ENCODE measurements at places on chromosomes 6 and 20. TPM values are rescaled to one million over a fixed set of nuclear protein-coding genes. Genes with fewer than 3 reads are reported as not detected.
A peak's percentile ranks its signal among the peaks of the same experiment; 100 is the strongest.

The SKIC2 gene
- 48.8 TPM for polyA plus RNA-seq

The CDH4 gene
- polyA plus RNA-seq = 0.04 TPM

The ME1 gene
- polyA plus RNA-seq = 23.4 TPM

The SSTR4 gene
- polyA plus RNA-seq = 0.06 TPM

The IL17F gene
- polyA plus RNA-seq = not detected

DNA sequence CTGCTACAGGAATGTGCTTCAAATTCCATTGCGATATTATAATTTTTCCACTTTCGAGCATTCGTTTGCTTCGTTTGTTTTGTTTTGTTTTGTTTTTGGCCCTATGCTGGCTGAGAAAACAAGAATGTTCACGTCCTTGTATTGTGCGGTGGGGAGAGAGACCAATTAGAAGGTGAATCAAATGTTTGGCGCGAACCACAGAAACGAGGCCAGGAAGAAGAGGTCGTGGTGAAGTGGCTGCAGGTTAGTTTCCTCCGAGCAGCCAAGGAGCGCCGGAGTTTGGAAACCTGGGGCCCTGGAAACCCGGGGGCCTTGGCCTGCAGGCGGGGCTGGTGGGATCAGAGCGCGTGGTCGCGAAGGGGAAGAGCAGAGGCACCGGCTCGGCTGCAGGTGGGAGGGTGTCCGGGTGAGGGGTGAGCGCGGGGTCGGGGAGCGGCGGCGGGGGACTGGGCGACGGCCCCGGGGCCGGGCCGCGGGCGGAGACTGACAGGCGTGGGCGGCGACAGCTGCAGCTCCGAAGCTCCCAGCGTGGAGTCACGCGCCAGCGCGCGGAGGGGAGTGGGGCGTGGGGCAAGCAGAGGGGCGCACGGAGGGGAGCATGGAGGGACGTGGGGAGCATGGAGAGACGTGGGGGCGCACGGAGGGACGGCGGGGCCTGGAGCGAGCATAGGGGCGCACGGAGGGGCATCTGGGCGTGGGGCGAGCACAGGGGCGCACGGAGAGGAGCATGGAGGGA lies 141.5 kb upstream of the PDE10A start:
- DNase-seq = no peak

- DNase-seq = no peak
Observed at GRCh38 chr20:6888736-6889395, 121.4 kb downstream of the BMP2 start.

DNA sequence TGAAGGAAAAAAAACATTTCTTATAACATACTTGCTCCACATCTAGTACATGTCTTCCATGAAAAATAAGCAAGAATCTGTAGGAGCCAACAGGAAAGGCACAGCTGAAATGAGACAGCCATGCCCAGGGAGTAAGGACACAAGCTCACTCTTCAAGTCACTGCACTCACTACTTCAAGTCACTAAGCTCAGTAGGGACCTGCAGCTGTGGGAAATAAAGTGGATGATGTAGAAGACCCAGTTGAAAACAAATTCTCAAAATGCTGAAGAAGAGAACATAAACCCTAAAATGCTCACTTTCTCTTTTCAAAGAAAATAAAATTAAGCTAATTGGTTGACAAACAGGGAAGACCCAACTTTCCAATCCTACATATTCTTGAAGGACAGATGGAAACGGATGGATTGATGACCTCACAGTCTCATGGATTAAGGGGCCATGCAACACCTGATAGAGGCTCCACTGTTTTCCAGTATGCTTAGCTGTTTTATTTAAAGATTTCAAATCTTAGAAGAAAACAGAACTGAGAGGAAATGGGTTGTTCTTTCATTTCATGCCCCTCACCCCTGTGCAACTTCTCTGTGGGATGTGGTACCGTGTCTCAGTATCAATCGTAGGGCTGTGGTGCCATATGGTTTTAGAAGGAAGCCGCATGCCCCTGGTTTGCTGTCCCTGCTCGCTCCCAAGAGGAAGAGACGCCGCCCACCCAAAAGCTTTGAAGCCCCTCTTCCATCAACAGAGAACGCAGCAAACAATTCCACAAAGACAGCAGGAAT lies 133.3 kb downstream of the WDR27 start:
- DNase-seq = no peak

DNA sequence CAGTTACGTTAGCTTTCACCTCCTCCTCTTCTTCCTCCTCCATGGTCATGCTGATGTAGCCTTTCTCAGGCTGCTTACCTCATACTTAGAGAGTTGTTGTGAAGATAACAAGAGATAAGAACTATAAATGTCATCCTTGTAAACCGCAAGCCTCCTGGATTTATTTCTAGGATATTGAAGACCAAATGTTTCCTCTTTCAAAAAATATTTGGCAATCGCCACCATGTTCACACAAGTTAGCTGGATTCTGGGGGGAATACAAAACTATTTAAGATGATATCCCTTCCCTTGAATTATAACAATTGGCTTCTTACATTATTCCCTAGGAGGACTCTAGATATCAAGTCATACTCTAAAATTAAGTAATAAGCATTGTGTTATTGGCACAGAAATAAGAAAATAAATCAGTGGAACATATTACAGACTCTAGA lies 99.8 kb upstream of the PLEKHG1 start:
- peak; percentile 52 for DNase-seq

DNA sequence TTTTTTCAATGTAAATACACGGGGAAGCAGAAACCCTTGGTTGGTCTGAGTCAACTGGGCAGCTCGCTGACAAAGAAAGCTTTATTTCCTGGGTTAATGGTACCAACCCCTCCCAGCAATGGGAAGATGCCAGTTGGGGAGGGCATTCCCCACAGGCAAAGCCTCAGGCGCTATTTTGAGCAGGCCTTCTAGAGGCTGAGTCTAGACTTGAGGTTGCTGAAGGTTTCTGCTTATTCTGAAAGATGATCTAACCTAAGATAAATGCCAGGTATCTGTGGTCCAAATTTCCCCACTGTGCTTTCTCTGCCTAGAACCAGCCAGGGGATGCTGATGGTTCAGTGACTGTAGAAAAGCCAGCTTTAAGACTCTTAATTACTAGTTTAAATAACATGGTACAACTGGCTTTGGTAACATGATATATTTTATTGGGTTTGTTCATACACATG lies 172.5 kb upstream of the JARID2 start:
- no peak for DNase-seq

DNA sequence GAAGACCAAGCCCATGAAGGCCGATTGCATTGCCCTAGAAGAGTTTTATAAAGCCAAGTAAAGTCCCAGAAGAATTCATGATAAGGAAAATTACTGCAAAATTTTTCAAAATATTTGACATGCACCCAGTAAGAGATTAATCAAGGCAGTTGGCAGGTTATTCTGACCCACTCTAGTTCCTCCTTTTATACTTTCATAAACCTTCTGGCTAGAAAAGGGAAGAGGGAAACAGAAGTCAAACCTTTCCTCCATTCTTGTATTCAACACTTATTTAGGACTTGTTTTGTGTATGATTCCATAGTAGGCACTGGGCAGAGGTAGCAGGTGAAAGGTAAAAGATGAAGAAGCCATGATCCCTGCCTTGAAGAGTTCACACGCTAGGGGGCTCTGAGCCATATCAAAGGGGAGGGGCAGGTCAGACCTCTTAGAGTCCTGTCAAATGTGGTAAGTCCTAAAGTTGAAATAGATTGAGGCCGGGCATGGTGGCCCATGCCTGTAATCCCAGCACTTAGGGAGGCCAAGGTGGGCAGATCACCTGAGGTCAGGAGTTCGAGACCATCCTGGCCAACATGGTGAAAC lies 85.4 kb downstream of the NDUFAF5 start:
- no peak for DNase-seq
